ENCODE measurements at places on chromosomes 4 and X.

GRCh38 chr4:4274226-4274625 is 15.7 kb downstream of the LYAR start:
- DNase-seq, result no peak

DNA sequence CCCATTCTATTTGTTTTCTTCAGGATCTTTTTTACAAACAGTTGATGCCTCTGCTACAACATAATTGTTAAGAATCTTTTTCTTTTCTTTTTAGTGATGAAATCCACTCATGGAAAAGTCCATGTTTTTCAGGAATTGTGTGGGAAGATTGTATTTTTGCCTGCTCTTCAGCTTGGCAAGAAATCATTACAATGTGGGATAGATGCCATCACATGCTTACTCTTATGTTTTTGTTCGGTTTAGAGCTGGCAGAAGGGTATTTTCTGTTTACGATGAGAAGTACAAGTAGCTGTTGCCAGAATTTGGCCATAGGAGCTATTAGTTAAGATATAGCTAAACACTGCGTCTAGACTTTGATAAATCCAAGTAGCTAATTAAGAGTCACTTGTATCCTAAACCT is 2585.3 kb downstream of the ARAP2 start:
- DNase-seq, result no peak

GRCh38 chr4:5589495-5589894 is 118.9 kb downstream of the EVC2 start:
- DNase-seq, result no peak

DNA sequence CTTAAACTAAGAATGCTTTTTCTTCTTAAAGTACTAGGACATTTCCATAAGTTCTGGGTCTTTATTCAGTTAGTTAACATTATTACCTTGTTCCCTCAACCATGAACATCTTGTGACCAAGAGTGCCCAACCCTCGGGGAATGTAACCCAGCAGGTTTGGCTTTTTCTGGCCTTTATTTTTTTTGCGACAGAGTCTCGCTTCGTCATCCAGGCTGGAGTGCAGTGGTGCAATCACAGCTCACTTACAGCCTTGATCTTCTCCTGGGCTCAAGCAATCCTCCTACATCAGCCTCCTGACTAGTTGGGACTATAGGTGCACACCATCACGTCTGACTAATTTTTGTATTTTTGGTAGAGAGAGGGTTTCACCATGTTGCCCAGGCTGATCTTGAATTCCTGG is 65.1 kb downstream of the USP11 start:
- DNase-seq, result no peak

DNA sequence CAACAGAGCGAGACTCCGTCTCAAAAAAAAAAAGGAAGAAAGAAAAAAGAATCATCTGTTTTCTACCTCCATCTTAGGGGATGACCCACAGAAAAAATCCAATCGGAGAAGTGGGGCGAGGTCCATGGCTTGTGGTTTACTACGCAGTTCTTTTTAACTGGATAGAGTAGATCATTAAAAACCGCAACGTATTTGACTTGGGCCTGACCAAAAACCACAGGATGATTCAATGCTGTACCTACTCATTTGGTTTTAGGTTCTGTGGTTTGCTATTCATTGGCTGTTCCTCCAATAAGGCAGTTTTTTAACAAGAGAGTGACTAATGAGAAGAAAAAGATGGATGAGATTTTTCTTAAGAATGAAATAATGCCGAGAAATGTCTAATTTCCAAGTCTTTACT is 83.7 kb downstream of the FREM3 start:
- no peak for DNase-seq

GRCh38 chr4:1047106-1047975 is 35.9 kb downstream of the FGFRL1 start:
- DNase-seq, result no peak

GRCh38 chr4:4603592-4603991 is 61.7 kb upstream of the STX18 start:
- DNase-seq, result no peak

GRCh38 chr4:1168191-1169101 is 3.9 kb downstream of the SPON2 start:
- DNase-seq, result no peak

DNA sequence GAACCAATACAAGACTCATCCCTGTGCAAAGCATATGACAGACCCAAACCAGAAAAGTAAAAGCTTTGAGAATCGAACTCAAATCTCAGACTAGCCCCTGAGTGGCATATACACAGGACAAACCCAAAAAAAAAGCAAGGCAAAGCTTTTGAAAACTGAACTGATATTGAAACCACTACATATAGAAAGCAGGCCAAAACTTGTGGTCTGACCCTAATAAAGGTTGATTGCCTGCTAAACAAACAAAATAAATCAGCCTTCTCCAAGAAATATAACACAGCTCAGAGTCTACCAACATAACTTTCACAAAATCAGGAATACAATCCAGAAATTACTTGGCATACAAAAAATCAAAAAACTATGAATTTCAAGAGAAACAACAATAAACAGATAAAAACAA is 40.3 kb downstream of the LRBA start:
- DNase-seq, result no peak

GRCh38 chr4:182766857-182767250 is 150.3 kb downstream of the DCTD start:
- no peak for DNase-seq

- no peak for DNase-seq
Observed at GRCh38 chrX:7050271-7050670, 97.2 kb upstream of the STS start.

GRCh38 chrX:40410859-40411258 is 169.9 kb upstream of the ATP6AP2 start:
- DNase-seq, result no peak

DNA sequence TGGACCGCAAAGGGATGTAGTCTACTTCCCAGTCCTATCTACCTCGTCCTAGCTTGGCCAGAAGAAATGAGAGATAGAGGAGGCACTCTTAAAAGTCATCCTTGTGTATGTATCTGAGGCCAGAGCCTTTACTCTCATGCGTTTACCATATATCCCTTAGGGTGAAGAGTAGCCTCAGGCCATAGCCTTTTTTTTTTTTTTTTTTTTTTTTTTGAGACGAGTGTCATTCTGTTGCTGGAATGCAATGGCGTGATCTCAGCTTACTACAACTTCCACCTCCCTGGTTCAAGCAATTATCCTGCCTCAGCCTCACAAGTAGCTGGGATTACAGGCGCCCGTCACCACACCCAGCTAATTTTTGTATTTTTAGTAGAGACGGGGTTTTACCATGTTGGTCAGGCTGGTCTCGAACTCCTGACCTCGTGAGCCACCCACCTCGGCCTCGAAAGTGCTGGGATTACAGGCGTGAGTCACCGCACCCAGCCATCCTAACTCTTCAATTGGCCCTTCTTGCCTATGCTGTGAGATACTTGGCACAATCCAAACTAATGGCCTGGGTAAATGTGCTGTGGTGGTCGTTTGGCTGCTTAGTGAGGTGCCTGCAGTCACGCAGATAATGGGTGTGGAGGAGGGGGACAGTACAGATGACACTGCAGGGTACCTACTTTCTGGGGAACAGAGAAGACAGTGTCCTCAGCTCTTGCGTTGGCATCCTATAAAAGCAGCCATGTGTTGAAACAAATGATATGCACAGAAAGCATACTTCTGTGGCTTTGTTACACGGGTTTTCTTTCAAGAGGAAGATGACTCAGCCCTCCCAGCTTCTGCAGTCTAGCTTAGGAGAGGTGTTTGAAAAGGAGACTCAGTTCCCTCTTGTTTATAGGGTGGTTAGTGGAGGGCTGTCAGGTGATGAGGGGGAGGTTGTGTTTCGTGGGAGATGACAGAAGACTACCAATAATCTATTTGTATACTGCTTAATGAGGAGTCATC is 10.4 kb upstream of the DGAT2L6 start:
- no peak for DNase-seq

GRCh38 chrX:115665122-115665521 is 104.1 kb downstream of the PLS3 start:
- no peak for DNase-seq

- peak; percentile 28 for DNase-seq
Observed at GRCh38 chrX:3815896-3816664, 102.6 kb upstream of the PRKX start.

DNA sequence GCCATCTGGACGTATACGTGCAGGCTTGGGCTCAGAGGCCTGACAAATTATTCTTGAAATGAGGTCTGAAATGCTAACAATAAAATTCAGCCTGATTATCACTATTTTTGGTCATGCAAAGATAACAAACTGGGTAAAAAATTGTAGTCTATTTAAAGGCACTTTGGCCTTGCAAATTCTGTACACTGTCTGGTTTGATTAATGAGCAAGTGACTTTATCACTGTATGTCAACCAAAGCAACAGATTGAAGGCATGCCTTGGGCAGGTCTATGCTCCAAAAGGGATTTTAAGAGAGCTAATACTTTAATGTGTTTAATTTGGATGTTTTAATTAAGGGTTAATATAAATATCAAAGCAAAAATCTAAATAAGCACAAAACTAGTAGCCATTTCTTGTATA is 1034.9 kb upstream of the GRID2 start:
- DNase-seq, result no peak
